ENCODE measurements at places on chromosomes 3 and 15.

DNA sequence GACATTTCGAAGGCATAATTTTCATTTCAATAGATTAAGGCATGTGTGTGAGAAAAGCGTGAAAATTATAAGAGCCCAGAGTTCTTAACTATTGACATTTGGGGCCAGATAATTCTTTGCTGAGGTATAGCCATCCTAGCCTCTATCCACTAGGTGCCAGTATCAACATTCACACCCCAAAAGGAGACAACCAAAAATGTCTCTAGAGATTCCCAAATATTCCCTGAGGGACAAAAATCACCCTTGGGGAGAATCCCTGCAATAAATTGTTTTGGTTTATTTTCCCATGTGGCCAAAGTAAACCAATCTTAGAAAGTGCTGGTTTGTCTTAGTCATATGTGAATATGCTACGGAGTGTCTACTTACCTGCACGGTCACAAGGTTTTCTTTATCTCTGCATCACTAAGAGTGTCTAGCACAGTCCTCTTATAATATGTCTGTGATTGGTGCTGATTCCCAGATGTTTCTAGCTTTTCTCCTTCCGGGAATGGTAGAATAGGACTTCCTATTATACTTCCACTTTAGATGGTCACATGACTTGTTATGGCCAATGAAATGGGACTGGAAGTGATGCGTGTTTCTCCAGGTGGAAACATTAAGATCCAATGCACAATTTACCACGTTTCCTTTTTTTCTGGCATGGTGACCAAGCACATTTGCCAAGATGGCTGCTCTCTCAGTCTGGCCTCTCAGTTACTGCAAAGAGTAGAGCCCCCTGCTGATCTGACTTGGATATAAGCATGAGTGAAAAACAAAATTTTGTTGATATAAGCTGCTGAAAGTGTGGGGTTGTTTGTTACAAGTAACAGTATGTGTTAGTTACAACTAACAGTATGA lies 8.0 kb upstream of the KBTBD8 start:
- DNase-seq = no peak

DNA sequence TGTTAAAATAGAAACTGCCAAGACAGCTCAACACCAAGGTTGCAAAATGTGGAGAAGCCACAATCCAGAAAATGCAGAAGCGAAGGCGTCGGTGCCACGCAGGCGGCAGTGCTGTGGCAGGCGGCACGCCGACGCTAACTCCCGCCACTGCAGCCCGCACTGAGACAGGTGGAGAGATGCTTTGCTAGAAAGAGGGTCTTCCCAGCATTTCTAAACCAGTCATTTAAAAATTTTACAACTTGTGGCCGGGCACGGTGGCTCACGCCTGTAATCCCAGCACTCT lies 23.2 kb downstream of the CYFIP1 start:
- no peak for DNase-seq

DNA sequence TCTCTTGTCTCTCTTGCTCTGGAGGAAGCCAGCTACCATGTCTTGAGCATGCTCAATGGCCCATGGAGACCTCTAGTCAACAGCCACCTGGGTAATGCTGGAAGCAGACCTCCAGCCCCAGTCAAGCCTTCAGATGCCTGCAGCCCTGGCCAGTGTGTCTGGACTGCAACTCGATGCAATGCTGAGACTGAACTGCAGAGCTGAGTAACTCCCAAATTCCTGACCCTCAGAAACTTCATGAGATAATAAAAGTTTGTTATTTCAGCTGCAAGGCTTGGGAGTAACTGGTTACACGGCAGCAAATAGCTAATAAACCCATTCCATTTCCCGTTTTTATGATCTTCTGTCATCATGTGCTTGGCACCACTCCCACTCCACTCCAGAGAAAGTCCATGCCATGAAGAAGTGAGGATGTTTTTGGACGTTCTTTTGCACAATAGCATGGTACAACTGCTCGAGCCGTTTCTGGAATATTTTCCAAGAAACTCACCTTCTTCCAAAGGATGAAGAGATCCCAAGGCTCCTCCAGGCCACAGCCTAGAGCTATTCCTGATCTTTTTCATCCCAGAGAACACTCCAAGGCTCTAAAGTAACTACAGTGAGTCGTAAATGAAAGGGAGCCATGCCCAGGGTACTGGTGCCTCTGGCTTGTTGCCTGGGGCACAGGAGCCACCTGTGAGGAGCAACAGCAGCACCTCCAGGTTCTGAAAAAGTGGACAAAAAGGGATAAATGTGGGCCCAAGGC lies 72.0 kb upstream of the KLF13 start:
- DNase-seq = no peak

DNA sequence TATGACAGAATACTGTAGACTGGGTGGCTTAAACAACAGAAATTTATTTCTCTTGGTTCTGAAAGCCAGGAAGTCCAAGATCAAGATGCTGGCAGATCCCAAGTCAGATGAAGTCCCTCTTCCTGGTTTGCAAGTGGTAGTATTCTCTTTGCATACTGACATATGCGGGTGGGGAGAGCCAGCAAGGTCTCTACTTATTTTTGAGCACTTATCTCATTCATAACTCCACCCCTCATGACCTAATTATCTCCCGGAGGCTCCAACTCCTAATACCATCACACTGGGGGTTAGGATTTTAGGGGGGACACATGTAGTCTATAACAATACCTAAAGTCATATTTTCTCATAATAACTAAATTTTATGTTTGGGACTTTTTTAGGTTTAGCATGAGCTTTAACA lies 65.3 kb downstream of the BLM start:
- DNase-seq = no peak

DNA sequence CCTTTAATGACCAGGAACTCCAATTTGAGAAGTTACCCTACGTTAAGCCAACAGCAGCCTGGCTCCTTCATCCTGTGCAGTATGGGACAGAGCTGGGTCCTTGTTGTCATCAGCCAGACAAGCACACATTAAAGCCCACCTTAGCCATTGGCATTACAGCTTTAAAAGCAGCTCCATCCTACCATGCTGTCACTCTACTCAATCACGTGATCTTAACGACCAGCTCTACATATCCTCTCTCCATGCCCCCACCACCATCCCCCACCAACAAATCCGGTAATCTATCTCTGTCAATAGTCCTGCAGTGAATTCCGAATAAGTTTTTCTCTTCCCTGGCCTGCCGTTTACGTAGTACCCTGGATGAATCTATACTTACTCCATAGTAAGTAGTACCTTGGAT lies 82.9 kb upstream of the DGKG start:
- no peak for DNase-seq

DNA sequence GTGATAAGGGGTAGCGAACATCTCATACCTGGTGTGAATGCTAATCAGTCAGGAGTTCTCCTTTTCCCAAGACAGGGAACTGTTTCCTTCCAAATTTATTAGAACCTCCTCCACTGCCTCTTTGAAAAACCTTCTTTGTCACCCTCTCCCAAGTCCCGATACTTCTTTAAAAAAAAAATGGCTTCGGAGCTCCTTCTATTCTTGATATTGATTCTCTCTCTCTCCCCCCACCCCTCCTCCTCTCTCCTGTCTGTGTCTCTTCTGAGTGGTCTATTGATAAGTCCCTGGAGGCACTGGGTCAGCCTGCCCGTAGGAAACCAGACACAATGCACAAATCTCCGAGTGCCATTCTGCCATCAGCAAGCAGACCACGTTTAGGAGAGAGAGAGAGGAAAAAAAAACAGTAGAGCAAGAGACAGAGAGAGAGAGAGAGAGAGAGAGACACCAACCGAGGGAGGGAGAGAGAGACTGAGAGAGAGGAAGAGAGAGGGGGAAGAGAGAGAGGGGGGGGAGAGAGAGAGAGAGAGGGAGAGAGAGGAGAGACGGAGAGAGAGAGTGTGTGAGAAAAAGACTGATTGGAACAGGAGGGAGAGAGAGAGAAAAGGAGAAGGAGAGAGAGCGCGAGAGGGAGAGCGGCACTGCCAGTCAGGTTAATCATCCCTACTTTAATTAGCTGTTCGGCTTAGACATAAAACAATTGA lies 160.9 kb downstream of the TIGIT start:
- DNase-seq = no peak

- DNase-seq = no peak
Observed at GRCh38 chr15:39409876-39410530, 170.9 kb upstream of the THBS1 start.

- no peak for DNase-seq
Observed at GRCh38 chr3:186487819-186488218, 56.4 kb downstream of the CRYGS start.

- no peak for DNase-seq
Observed at GRCh38 chr15:101256757-101257156, 4.9 kb upstream of the CHSY1 start.

GRCh38 chr3:2655229-2655701 lies 454.9 kb downstream of the IL5RA start:
- DNase-seq = no peak

GRCh38 chr3:157294491-157294890 lies 134.5 kb upstream of the CCNL1 start:
- no peak for DNase-seq

DNA sequence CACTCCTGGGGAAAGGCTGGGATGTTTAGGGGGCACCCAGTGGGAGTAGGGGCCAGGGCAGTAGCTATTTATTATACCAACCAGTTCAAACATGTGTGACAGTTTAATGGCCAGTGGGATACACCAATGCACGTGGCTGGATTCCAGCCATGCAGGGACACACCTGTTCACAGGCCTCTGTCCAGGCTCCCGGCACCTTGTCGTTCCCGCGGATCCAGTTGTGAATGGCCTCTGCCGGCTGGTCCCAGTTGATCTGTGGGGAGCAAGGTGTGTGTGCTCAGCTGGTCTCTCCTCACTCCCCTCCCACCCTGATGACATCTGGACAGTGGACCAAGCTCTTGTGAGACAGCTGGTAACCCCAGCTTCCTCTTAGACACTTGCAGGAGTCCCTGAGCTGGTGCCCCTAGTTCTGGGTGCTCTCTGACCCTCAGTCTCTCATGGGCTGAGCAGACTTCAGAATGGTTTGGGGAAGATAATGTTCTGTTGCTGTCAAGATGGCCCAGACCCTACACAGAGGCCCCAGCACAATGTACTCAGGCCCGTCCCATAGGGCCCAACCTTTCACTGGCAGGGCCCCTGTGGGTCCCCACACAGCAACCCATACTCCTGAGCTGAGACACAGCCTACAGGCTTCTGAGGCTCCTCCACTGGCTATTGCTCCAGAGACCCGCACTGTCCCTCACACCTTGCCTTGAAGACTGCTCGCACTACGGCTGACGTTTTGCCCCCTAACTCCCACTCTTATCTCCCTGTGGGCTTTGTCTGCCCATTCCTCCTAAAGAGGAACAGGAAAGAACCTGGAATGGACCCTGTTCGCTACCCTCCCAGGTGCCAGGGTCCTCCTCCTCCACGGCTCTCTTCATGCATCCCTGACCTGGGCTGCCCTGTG lies 25.8 kb downstream of the ALDH1L1 start:
- no peak for DNase-seq

DNA sequence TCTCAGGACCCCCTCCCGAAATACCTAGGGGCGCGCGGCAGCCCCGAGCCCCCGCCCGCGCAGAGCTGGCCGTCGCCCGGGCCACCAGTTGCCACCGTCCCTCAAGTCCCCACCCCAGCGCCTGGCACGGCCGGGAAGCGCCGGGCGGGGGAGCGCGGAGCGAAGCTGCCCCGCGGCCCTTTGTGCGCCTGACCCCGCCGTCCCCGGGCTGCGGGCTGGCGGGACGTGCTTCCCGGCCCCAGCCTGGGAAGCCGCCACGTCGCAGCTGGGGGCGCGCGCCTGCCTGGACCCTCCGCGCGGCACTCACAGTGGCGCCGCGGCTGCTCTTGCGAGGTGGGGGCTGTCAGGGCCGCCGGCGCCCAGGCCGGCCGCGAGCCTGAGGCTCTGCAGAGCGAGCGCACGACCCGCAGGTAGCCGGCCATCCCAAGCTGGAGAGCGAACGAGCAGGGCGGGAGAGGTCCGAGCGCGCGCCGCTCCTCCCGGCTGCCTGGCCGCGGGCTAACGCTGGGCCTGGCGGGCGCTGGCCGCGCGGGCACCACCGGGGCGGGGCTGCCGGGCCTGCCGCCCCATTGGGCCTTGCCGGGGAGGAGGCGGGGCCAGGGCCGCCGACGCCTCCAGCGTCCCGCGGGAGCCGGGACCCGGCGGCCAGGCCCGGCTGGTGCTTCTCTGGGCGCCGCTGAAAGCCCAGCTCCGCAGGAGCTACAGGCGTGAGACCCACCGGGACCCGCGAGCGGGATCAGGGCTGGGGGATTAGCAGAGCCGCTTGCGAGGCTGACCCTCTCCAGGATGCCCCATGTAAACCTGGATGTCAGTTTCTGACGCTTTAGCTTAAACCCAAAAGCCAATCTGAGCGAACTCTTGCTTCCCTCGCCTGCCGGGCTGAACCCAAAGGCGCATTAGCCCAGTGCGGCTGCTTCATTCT lies at the start of gene IDH2:
IDH2 (minus strand) TSS at position 500 of the 922 bp plus-strand sequence; CDS start at position 422, 78 bp downstream.
- peak; percentile 53 for DNase-seq

DNA sequence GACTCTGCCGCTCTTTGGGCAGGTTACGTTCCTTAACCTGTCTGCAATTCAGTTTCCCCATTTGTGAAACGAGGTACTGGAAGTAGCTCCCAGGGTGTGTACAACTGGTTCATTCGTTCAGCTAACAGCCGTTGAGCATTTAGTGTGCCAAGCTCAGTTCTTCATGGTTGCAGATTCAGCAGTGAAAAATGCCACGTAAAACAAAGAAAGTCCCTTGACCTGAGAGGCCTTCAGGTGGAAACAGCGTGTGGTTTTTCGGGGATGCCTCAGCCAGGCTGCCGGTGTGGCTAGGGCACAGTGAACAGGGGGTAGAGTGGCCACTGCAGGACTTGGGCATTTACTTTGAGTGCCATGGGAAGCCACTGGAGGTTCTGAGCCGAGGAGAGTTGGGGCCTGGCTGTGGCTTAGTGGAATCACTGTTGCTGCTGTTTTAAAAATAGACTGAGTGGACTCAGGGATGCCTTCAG lies 4.7 kb downstream of the SYNM start:
- DNase-seq = no peak

- DNase-seq = no peak
Observed at GRCh38 chr3:159866201-159866746, 122.4 kb upstream of the IL12A start.

DNA sequence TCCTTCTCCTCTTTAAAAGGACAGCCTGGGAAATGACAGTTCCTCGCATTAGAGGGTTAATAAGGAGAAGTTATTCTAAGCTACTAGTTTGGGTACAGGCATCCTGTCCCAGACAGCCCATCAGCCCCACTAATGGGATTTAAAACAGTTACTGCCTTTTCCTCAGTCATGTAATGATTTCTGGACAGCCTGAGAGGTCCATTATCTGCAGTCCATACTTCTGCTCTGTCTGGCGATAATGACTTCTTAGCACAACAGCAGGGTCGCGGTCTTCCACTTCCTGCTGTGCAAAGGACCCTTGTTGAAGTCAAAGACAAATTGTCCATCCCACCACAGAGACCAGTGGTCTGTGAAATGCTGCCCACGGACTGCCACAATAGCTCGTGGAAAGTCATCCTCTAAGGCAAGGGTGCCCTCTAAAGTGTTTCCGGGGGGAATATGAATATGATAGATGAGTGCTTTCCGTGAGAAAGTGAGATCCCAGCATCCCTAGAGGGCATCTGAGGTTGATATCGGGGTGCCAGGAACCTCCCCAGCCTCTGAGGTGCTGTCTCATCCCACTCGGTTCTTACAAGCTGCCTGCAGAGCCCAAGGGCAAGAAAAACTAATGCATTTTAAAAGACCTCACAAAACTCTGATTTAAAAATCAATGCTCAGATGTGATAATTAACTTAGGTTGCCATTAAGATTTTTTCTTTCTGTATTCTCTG lies 100.7 kb downstream of the SHOX2 start:
- DNase-seq = no peak
